ENCODE measurements at places on chromosomes 13 and 19. TPM values are rescaled to one million over a fixed set of nuclear protein-coding genes. Genes with fewer than 3 reads are reported as not detected.

Gene SCGB2B2
- 1.6 TPM for total RNA-seq

- no peak for DNase-seq
Observed at GRCh38 chr13:109989686-109990085, 203.3 kb upstream of the IRS2 start.

- DNase-seq = no peak
Observed at GRCh38 chr13:49877629-49878218, 58.4 kb downstream of the SPRYD7 start.

DNA sequence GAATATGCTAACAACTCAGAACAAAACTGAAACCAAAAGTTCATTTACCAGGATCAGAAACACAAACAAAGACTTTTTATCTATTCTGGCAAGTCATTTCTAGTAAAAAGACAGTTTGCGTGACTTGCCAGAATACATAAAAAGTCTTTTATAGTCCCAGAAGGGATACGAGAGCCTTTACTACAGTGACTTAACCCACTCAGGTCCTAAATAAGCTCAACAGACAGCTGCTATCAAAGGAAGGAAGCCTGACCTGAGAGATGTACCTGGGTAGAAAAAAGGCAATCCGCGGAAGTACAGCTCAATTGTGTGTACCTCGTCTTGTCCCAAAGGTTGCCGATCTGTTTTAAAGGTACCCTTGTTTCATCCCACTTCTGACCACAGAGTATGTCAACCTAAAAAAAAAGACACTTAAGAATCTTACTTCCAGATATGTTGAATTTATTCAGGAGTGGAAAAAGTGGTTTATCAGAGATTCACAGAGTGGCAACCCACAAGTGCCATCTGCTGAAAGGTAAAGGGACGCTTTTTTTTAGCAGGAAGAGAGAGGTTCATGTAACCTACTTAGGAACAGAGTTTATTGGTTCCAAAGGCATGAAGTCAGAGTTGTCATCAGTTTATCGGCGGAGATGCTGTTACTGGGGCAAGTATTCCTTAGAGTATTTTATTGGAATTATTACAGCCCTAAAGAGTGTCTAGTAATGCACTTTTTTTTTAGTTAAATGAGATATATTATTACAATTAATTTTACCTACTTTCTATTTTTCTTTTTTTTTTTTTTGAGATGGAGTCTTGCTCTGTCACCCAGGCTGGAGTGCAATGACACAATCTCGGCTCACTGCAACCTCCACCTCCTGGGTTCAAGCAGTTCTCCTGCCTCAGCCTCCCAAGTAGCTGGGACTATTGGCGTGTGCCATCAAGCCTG, 69.7 kb upstream of the C1QTNF9B start:
- no peak for DNase-seq

GRCh38 chr13:111484959-111485358, 164.5 kb downstream of the TEX29 start:
- DNase-seq = no peak

DNA sequence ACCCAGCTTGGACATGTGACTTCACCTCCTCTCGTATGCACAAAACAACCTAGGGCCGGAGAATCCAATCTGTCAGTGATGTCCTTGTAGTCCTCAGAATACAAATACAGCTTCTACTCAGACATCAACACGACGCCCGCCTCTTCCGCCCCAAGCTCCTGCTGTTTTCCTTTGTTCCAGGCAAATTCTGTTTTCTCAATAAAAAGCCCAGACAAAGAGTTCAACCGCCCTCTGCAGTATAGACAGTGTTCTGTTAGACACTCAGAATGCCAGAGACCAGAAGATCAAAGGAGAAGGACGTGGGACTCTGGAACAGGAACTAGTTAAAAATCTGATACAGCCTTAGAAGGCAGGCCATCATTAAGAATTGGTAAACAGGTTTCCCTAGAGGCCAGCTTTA, 42.0 kb upstream of the GGACT start:
- DNase-seq = no peak

GRCh38 chr19:970695-971094, 13.4 kb upstream of the WDR18 start:
- DNase-seq = no peak
